Fibroblast of lung (primary cell): ENCODE measurements at places on chromosomes 7 and 10.
A peak's percentile ranks its signal among the peaks of the same experiment; 100 is the strongest.

- DNase-seq: no peak
These were observed 386.6 kb downstream of the DPP6 start for GRCh38 chr7:154438571-154439367.

- DNase-seq: peak; percentile 61
These were observed 235.7 kb downstream of the AGMO start for GRCh38 chr7:15326044-15326644.

DNA sequence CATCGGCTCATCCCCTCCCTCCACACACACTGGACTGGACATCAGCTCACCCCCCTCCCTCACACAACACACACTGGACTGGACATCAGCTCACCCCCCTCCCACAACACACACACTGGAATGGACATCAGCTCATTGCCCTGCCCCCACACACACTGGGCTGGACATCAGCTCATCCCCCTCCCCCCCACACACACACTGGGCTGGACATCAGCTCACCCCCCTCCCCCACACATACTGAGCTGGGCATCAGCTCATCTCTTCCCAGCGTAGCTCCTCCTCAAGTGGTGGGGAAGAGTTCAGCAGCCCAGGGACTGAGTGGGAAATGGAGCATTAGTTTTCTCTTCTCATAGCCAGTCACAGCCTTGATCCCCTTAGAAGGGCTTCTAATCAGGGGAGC lies 58.1 kb upstream of the WDR11 start:
- no peak for DNase-seq

GRCh38 chr10:10901906-10902305 lies 115.8 kb upstream of the CELF2 start:
- no peak for DNase-seq

DNA sequence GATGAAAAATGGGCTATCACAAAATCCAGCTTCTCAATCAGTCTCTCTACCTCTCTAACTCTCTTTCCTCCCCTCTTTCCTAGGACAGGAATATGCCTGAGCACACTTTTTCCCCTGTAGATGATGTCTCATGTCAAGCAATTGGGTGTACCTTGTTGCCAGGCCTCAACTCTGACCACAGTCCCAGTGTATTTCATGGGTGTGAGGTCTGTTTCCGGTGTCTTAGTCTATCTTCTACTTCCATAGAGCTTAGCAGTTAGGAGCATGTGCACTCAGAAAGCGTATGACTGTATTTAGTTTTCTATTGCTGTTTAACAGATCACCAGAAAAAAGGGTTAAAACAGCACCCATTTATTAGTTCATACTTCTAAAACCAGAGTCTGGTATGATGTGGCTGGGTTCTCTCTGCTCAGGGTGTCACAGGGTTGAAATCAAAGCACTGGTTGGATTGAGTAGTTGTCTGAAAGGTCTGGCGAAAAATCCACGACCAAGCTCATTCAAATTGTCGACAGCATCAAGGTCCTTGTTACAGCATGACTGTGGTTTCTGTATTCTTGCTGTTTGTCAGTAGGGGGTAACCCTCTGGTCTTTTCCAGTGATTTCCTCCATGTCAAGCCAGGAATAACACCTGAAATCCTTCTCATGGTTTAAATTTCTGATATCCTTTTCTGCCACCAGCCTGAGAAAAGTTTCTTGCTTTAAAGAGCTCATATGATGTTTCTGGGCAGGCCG lies 130.0 kb downstream of the THSD7A start:
- peak; percentile 36 for DNase-seq
